ENCODE measurements at places on chromosomes 3 and 15.

DNA sequence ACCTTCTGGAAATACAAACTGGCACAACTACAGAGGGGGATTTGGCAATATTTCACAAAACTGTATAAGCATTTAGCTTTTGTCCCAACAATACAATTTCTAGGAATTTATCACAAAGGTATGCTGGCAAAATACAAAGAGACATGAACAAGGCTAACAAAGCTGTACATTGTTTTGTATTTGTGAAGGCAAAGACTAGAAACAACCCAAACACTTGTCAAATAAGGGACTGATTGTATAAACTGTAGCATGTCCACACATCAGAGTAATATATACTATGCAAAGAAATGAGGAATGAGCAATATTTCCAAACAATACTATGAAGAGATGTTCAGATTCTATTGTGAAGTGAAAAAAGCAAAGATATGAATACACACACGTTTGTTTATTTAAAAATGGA, 26.4 kb downstream of the CP start:
- no peak for DNase-seq

GRCh38 chr3:123833398-123833785, 50.7 kb downstream of the MYLK start:
- no peak for DNase-seq

DNA sequence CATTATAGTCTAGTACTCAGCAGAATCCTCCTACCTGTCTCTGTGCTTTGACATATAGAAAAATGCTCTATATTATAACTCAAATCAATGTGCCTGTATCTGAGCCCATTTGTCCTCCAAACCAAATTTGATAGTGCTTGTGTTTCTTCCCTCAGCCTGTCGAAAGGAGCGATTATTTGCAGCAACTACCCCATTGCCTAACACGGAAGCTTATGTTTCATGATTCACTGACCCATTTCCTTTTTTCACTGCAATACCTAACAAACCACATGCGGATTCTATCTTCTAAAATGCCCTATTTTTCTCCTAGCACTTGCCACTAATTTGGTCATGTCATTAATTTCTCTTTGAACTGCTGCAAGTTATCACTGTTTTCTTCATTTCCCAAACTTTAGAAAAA, 1220.6 kb upstream of the CADM2 start:
- DNase-seq, result no peak

DNA sequence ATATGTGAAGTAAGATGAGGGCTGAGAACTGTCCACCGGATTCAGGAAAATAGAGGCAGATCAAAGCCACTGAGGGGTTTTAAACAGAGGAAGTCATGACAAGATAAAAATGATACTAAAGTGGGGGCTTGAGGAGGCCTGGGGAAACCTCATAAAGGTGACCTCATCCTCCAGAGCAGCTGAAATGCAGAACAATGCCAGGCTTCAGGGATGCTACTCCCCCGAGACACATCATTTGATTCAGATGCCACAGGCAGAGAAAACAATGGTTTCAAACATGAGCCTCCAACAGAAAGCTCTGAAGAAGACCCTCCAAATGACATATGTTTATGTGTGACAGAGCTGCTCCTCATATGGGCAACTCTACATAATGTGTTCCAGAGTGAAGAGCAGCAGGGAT, 6.4 kb downstream of the CFAP20DC start:
- no peak for DNase-seq

DNA sequence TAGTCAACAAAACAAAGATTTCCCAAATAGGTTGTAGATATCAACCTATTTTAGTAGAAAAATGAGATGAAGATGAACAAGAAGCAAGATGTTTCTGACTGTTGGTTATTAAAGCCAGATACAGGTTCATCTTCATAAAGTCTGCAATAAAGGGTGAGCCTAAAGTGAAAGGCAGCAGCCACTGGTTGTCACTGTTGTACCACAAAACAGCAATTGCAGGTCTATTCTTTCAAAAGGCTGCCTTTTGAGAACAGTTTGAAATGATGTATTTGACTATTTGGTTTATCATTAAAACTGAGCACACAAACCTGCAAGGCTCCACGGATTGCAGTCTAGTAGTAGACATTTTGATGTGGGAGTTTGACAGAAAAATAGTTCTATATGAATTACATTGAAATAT, 543.4 kb downstream of the GBE1 start:
- no peak for DNase-seq

- DNase-seq, result no peak
Observed at GRCh38 chr3:46903341-46904302, 26.1 kb downstream of the PTH1R start.

- DNase-seq, result no peak
Observed at GRCh38 chr3:159855599-159856346, 132.9 kb upstream of the IL12A start.

- no peak for DNase-seq
Observed at GRCh38 chr3:59263152-59263551, 213.3 kb upstream of the CFAP20DC start.
